ENCODE measurements at places on chromosomes 5 and 9. TPM values are rescaled to one million over a fixed set of nuclear protein-coding genes. Genes with fewer than 3 reads are reported as not detected.

DNA sequence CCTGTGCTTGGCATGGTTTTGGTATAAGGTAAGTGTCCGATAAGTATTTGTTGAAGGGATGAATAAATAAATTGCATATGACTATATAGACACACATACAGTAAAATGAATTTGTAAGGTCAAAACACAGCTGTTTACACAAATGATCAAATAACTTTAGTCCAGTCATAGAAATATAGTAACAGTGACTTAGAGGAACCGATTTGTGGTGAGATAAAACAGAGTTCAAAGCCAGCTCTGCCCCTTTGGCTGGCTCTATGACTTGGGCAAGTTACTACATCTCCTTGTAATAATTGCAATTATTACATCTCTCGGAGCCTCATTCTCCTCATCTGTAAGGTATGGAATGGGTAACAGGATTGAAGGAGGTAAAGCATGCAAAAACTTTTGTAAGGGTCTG is 384.0 kb downstream of the PLK2 start:
- H3K36me3 ChIP-seq, result no peaks in the 10 kb centered on the region
- no peak for DNase-seq
- H3K4me1 ChIP-seq, result peaks cover 3% of the 10 kb centered on the region
- no peak overlapping the region for H3K27ac ChIP-seq

Gene LRRC70
- 24.5 TPM for total RNA-seq

- no peak overlapping the region for H3K27ac ChIP-seq
- peaks cover 3% of the 10 kb centered on the region for H3K27me3 ChIP-seq
- H3K36me3 ChIP-seq, result no peaks in the 10 kb centered on the region
- no peak overlapping the region for H3K4me3 ChIP-seq
- peaks cover 14% of the 10 kb centered on the region for H3K4me1 ChIP-seq
Observed at GRCh38 chr5:75050415-75050814, 1.9 kb downstream of the GCNT4 start.

DNA sequence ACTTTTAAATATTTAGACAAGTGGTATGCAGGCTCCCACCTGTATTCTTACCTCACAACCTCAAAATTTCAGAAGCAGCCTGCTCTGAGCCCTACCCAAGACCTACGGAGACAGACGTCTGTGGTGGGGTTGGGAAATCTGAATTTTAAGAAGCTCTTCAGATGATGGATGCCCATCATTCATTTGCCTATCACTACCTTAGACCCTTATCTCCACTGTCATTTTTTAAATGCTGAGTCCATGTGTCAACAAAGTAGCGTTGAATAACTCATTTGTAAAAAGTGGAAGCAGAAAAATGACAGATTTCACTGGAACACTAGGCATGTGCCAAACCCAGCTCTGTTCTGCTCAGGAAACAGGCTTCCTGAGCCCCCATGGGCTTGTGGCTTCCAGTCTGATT is 85.7 kb downstream of the PDE4D start:
- no peak for DNase-seq
- no peaks in the 10 kb centered on the region for H3K36me3 ChIP-seq
- H3K27ac ChIP-seq, result no peak overlapping the region
- H3K4me3 ChIP-seq, result no peak overlapping the region
- H3K27me3 ChIP-seq, result peaks cover 17% of the 10 kb centered on the region

Gene RLN1
- not detected for total RNA-seq

Gene SH3TC2
- 4.3 TPM for total RNA-seq

DNA sequence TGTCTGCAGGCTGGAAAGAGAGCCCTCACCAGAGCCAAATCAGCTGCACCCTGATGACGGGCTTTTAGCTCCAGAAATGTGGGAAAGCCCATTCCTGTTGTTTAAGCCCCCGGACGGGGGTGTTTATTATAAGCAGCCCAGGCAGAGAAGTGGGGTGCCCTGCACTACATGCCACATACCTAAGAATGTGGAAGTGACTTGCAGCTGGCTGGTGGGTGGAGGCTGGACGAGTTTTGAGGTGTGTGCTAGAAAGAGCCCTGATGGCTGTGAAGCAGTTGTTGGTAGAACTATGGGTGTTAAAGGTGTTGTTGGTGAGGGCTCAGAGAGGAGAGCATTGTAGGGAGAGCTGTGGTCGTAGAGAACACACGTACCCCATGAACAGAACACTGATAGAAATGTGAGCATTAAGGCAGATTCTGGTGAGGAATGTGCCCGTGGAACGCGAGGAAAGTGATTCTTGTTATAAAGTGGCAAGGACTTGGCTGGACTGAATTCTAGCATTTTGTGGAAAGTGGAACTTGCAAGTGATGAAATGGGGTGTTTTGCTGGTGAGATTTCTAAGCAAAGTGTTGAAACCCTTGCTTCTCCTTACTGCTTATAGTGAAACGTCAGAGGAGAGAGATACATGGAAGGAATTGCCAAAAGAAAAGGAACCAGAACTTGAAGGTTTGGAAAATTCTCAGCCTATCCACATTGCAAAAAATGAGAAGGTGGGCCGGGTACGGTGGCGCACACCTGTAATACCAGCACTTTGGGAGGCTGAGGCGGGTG is 38.9 kb downstream of the AHRR start:
- no peak for DNase-seq
- H3K4me1 ChIP-seq, result no peaks in the 10 kb centered on the region
- no peak overlapping the region for H3K27ac ChIP-seq
- H3K4me3 ChIP-seq, result no peak overlapping the region
- no peaks in the 10 kb centered on the region for H3K36me3 ChIP-seq

- H3K4me1 ChIP-seq, result no peaks in the 10 kb centered on the region
- H3K4me3 ChIP-seq, result no peak overlapping the region
- no peak overlapping the region for H3K27ac ChIP-seq
- peaks cover 65% of the 10 kb centered on the region for H3K27me3 ChIP-seq
- peak; percentile 27 for DNase-seq
Observed at GRCh38 chr5:55187370-55187769, 14.4 kb upstream of the CDC20B start.

GRCh38 chr9:82354279-82354659 is 365.7 kb downstream of the SPATA31D1 start:
- no peaks in the 10 kb centered on the region for H3K4me1 ChIP-seq
- H3K27me3 ChIP-seq, result no peaks in the 10 kb centered on the region
- no peak for DNase-seq
- H3K36me3 ChIP-seq, result no peaks in the 10 kb centered on the region
- no peak overlapping the region for H3K4me3 ChIP-seq
- no peak overlapping the region for H3K27ac ChIP-seq

Gene KCTD16
- total RNA-seq, result 0.49 TPM

- peak; percentile 51 for DNase-seq
- peak overlapping the region; percentile 9 for H3K27ac ChIP-seq
- no peaks in the 10 kb centered on the region for H3K27me3 ChIP-seq
- peak overlapping the region; percentile 23 for H3K4me3 ChIP-seq
Observed at GRCh38 chr9:37801287-37801850, 772 bp downstream of the DCAF10 start.

GRCh38 chr5:87307796-87308423 is 40.2 kb downstream of the RASA1 start:
- H3K36me3 ChIP-seq, result peaks cover 4% of the 10 kb centered on the region
- H3K27me3 ChIP-seq, result no peaks in the 10 kb centered on the region
- H3K4me1 ChIP-seq, result no peaks in the 10 kb centered on the region
- no peak overlapping the region for H3K4me3 ChIP-seq
- no peak for DNase-seq

- no peak overlapping the region for H3K4me3 ChIP-seq
- H3K36me3 ChIP-seq, result no peaks in the 10 kb centered on the region
- H3K4me1 ChIP-seq, result peaks cover 2% of the 10 kb centered on the region
- H3K27me3 ChIP-seq, result peaks cover 28% of the 10 kb centered on the region
Observed at GRCh38 chr9:109319626-109320241, 1.1 kb downstream of the EPB41L4B start.

Gene CDH10
- total RNA-seq, result not detected

DNA sequence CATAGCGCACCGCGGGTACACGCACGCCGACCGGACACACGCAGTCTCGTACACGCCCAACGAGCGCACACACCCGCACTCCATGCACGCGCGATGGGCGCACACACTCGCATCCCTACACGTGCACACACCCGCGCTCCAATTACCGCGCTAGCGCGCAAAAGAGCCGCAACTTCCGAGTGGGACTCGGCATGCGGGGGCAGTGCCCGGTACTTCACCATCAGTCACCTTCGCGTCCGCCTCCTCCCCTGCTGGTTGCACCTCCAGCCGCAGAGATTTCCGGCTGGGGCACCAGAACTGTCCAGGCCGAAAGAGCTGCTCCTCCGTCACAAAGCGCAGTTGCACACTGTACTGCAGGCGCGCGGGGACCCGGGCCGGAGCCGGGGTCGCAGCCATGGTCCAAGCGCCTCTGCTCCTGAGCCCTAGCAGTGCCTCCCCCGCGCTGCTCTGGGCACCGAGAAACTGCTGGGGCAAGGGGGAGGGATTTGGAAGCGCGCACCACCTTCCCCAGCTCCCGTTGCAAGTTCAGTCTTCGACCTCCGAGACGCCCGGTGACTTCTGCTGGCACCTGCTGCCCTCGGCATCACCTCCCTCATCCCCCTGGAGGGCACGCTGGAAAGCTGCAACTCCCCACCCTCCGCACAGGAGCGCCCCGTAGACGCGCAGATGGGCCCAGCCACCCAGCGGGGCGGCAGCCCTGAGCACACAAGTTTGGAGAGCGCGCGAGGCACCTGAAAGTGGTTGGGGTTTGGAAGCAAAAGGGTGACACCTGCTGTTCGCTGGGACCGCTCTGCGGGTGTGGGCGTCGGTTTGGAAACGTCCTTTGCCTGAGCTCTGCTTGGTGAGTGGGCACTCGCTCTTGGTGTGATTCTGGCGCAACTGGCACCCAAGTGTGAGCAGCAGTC is 337.4 kb upstream of the PUM3 start:
- H3K4me1 ChIP-seq, result no peaks in the 10 kb centered on the region
- no peak overlapping the region for H3K4me3 ChIP-seq
- peaks cover 29% of the 10 kb centered on the region for H3K27me3 ChIP-seq
- H3K36me3 ChIP-seq, result no peaks in the 10 kb centered on the region
- H3K27ac ChIP-seq, result no peak overlapping the region

Gene ADGRD2
- not detected for total RNA-seq

Gene DNAI1
- total RNA-seq, result not detected

DNA sequence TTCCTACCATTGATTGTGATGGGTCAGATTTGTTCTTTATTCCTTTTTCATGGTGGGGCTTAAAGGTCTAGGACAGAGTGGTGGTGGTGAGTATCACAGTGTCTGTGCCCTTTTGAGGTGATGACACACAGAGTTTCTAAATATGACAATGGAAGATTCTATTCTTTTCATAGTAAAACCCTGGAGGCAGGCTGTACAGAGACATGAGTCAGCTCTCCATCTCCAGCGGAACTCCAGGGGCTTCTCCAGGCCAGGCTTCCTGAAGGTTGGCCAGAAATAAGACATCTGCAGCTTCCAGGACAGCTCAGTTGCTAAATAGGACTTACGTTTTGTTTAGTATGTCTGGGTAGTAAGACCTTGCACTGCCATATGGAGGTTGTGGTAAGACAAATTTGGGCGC is 229.5 kb downstream of the CD180 start:
- DNase-seq, result no peak
- H3K4me1 ChIP-seq, result peaks cover 7% of the 10 kb centered on the region
- H3K27me3 ChIP-seq, result no peaks in the 10 kb centered on the region
- no peak overlapping the region for H3K27ac ChIP-seq
- no peaks in the 10 kb centered on the region for H3K36me3 ChIP-seq

DNA sequence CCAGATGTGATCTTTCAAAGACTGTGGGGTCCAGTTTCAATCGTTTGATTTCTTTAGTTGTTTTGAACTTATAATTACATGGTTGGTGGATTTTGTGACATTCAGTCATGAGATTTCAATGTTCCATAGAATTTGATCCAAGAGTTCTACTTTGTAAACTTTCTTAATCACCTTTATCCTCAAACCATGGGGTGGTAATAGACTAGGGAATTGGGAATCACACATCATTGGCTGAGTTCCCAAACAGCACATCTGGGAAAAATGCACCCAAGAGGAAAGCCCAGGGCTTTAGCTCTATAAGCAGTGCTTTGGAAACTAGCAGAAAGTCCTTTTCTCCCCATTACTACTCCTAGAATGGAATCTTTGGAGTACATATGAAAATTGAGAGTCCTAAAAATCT is 177.6 kb downstream of the NNT start:
- DNase-seq, result no peak
- no peaks in the 10 kb centered on the region for H3K36me3 ChIP-seq
- no peak overlapping the region for H3K4me3 ChIP-seq
- no peaks in the 10 kb centered on the region for H3K27me3 ChIP-seq
- H3K27ac ChIP-seq, result no peak overlapping the region
- H3K4me1 ChIP-seq, result no peaks in the 10 kb centered on the region

GRCh38 chr5:54390539-54391031 is 64.9 kb upstream of the HSPB3 start:
- H3K4me3 ChIP-seq, result no peak overlapping the region
- H3K4me1 ChIP-seq, result no peaks in the 10 kb centered on the region
- no peaks in the 10 kb centered on the region for H3K36me3 ChIP-seq
- no peak overlapping the region for H3K27ac ChIP-seq

DNA sequence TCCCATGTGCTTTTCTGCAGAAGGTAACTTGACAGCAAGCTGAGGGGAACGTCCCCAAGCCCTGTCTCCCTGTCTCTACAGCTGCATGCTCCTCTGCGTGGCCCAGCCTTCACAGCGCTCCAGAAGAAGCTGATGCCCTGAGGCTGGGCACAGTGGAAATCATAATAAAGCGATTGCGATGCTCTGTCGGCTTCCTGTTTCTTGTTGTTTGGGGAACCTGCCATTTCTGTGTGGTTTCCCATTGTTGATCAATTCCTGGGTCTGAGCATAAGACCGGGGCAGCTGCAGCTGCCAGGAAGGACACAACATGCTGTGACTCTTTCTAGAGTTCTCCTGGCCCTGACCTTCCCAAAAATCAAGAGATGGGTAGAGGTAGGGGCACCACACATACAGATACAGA is 7.2 kb upstream of the DNAJB5 start:
- no peaks in the 10 kb centered on the region for H3K4me1 ChIP-seq
- DNase-seq, result no peak
- H3K27ac ChIP-seq, result no peak overlapping the region
- no peak overlapping the region for H3K4me3 ChIP-seq

GRCh38 chr5:132224716-132225115 is 2.9 kb downstream of the P4HA2 start:
- no peaks in the 10 kb centered on the region for H3K36me3 ChIP-seq
- no peak overlapping the region for H3K27ac ChIP-seq
- DNase-seq, result no peak

Gene SLC28A3
- total RNA-seq, result not detected

- H3K27ac ChIP-seq, result no peak overlapping the region
- no peaks in the 10 kb centered on the region for H3K36me3 ChIP-seq
- H3K27me3 ChIP-seq, result no peaks in the 10 kb centered on the region
- no peak overlapping the region for H3K4me3 ChIP-seq
- H3K4me1 ChIP-seq, result no peaks in the 10 kb centered on the region
- no peak for DNase-seq
Observed at GRCh38 chr5:121693864-121694263, 157.8 kb upstream of the FTMT start.

GRCh38 chr5:8905021-8905420 is 640.9 kb downstream of the SEMA5A start:
- no peaks in the 10 kb centered on the region for H3K4me1 ChIP-seq
- no peak for DNase-seq
- H3K36me3 ChIP-seq, result no peaks in the 10 kb centered on the region
- H3K27ac ChIP-seq, result no peak overlapping the region
- H3K27me3 ChIP-seq, result no peaks in the 10 kb centered on the region

- H3K27me3 ChIP-seq, result no peaks in the 10 kb centered on the region
- no peak overlapping the region for H3K27ac ChIP-seq
- peak; percentile 20 for DNase-seq
- no peaks in the 10 kb centered on the region for H3K36me3 ChIP-seq
Observed at GRCh38 chr5:96050273-96050880, 88.7 kb upstream of the ELL2 start.

Gene SLC46A2
- not detected for total RNA-seq

Gene SH3RF2
- total RNA-seq, result 0.84 TPM

- no peaks in the 10 kb centered on the region for H3K27me3 ChIP-seq
- no peaks in the 10 kb centered on the region for H3K36me3 ChIP-seq
- no peak overlapping the region for H3K27ac ChIP-seq
Observed at GRCh38 chr5:89697581-89697980, 712.0 kb downstream of the CETN3 start.

Gene IFNB1
- total RNA-seq, result not detected
